Inflammatory macrophage treated with lipopolysaccharide for 1 hour (primary cell): ENCODE measurements at places on chromosomes 13 and 19.
A peak's percentile ranks its signal among the peaks of the same experiment; 100 is the strongest.

GRCh38 chr13:101751488-101751887 is 299.0 kb downstream of the ITGBL1 start:
- DNase-seq = peak; percentile 28

DNA sequence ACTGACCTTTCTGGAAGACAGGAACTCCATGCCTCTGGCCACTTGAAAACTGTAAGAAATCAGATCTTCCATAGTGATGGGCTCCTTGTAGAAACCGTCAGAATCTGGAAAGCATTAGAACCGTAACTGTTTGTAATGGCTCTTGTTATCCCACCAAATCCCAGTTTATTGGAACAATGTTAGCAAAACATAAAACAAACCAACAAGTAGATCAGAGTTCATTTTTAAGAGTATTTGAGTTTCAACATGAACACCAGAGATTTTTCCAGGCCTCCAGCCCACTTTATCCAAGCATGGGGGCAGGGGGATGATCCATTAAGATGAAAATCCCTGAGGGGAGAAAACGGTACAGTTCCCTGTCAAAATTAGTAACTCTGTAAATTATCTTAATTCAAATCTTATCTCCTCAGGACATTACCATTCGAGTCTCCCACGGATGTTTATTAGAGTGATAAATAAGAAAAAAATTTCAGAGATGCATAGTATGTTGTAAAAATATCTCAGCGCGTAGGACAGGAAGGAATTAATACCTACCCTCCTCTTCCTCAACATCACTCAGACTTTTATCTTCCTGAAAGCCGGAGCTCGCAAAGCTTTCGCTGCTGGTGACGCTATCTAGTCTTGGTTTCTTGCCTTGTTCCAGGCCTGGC is 172.5 kb downstream of the FLT1 start:
- no peak for DNase-seq

- no peak for DNase-seq
Observed at GRCh38 chr13:49226613-49227012, 6.5 kb downstream of the MLNR start.

DNA sequence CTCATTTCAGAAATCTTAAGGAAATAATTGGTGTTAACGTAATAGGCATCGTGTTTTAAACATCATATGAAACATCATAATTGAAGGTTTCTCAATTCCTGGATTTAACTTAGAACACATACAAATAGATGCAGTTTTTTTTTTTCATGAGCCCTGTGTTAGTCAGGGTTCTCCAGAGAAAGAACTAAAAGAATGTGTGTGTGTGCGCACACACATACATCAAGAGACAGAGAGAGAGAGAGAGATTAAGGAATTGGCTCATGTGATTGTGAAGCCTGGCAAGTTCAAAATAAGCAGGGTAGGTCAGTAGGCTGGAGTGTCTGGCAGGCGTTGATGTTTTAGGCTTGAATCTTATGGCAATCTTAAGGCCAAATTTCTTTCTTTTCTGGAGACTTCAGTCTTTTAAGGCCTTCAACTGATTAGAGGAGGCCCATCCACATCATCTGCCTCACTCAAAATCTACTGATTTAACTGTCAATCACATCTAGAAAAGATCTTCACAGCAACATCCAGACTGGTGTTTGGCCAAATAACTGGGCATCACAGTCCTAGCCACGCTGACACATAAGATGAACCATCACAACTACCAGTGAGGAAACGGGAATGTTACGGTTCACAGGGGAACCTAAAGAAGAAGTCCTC is 25.2 kb downstream of the SPATA13 start:
- no peak for DNase-seq

DNA sequence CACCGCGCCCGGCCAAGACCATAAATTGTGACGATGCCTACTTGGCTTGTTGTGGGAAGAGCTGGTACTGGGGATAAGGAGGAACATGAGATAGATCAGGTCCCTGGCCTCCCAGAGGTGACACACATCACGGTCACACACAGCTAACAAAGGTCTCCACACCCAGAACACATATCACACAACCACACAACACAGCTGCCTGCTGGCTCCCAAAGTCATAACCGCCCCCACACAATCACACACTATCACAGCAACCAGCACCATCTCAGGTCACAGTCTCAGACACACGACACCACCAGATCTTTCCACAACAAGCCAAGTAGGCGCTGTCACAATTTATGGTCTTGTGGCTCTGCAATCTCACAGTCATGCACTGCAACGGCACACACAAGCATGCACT is 5.7 kb downstream of the COL5A3 start:
- no peak for DNase-seq

DNA sequence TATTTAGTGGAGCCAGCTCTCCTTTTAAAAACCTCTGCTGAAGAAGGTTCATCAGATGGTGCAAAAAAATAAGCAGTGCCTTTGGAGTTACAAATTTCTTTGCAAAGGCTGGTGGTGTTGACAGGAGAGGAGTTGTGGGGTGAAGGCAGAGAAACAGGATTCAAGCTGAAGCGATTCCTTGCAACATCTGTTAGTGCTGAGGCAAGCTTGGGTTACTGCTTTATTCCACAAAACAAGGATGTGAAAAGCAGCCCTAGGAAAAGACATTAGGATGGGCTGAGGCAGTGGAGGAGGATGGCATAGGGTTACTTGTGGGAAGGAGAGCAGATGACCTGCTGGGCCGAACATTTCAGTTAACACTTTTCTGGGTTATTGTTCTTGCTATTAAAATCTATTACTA is 390.7 kb downstream of the DLEU7 start:
- DNase-seq = no peak

GRCh38 chr13:75327135-75327510 is 154.8 kb downstream of the TBC1D4 start:
- no peak for DNase-seq

GRCh38 chr13:46614582-46614981 is 61.6 kb downstream of the LRCH1 start:
- DNase-seq = peak; percentile 48

- DNase-seq = no peak
Observed at GRCh38 chr13:87855553-87855952, 184.4 kb downstream of the SLITRK5 start.

DNA sequence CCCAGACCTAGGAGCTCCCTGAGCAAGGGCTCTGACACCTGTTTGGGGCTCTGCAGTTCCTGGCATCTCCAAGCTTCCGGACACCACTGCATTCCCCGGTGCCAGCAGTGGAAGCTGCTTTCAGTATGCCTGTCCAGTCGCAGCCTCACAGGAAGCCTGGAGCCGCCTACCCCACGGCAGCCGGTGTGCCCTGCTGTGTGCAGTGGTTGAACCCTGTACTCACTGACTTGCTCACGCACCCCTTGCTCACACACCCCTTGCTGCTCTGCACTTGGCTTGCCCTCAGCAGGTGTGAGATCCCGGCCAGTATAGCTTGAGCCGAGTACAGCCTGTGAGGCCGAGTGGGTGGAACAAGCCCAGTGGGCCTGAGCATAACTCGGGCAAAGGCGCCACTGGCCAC is 70.3 kb downstream of the PIBF1 start:
- DNase-seq = no peak

DNA sequence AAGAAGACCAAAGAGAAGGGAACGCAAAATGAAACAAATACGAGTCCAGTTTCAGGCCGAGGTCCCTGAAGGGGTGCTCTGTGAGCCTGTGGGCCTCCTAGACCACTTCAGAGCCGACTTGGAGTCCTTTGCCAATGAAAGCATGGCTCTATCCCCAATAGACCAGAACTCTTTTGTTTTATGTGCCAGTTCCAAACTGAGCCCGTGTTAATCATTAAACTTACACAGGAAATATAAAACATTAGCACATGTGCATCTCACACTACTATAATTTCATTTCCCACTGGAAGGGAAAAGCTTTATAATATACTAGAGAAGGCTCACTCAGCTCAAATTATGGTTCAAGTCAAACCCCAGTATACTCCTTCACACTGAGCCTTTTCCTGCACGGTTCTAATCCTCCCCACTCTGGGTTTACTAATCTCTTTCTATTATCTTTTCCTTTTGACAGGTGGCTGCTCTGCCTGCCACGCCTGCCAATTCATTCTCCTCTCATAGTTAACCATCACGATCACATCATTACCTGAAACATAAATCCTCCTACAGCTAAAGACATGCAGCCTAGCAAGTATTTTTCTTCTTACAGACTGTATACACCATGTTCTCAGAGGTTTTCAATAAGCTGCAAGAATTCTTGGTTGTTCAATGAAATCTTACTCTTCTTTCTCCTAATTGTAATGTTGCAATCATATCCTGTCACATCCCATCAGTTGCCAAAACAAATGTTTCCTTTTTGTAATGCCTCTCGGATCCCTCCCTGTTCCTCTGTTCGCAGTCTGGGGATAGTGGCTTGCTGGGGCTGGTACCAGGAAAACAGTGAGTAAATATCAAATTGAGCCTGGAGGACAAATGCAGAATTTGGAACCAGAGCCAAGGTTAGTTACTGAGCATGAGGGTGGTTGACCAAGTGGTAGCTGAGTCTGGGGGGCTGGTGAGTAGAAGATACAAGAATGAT is 18.8 kb upstream of the WASF3 start:
- DNase-seq = no peak

- DNase-seq = no peak
Observed at GRCh38 chr13:77872995-77873394, 45.6 kb downstream of the EDNRB start.

DNA sequence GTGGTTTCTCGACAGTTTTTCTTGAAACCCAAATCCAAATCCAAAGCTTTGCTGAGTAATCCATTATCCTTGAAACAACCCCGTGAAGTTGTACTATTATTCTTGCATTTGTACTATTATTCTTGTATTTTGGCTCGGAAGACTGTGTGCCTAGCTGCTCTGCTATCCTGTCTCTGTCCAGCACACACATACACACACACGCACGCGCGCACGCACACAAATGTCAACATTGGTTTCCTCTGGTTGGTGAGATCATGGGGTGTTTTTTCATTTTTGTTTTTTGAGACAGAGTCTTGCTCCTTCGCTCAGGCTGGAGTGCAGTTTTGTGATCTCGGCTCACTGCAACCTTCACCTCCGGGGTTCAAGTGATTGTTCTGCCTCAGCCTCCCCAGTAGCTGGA is 14.9 kb upstream of the KLK4 start:
- no peak for DNase-seq

- DNase-seq = no peak
Observed at GRCh38 chr19:39248806-39249205, at the start of gene IFNL4. IFNL4 (minus strand) TSS chr19:39248856.

- DNase-seq = no peak
Observed at GRCh38 chr13:49256841-49257240, 9.1 kb downstream of the CDADC1 start.

DNA sequence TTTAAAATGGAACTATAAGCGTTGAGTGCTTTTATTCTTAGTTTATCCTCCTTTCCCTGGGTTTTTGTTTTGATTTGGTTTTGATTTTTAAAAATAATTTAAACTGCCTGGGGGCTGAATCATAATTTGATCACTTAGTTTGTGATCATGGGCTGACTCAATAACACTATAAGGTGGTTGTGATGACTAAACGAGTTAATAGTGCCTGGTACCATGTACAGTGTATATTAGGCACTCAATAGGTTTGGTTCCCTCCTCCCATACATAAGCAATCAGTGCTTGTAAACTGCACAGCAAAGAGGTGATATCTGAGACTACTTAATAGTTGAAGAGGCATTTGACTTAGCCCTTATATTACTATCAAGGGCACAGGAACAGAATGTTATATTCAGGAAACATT is 200.9 kb upstream of the RFC3 start:
- no peak for DNase-seq

GRCh38 chr13:24630121-24630520 is 50.1 kb upstream of the ATP12A start:
- no peak for DNase-seq

DNA sequence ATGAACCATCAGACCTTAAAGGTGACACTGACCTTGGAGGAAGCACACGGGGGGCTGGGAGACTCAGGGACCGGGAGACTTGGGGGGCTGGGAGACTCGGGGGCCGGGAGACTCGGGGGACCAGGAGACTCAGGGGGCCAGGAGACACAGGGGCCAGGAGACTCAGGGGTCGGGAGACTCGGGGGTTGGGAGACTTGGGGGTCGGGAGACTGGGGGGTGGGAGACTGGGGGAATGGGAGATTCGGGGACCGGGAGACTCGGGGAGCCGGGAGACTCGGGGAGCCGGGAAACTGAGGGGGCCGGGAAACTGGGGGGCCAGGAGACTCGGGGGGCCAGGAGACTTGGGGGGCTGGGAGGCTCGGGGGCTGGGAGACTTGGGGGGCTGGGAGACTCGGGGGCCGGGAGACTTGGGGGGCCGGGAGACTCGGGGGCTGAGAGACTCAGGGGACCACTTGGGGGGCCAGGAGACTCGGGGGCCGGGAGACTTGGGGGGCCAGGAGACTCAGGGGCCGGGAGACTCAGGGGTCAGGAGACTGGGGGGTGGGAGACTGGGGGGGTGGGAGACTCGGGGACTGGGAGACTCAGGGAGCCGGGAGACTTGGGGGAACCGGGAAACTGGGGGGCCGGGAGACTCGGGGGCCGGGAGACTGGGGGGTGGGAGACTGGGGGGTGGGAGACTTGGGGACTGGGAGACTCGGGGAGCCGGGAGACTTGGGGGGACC is 62.9 kb downstream of the RASA3 start:
- DNase-seq = no peak

GRCh38 chr13:51262501-51263211 is 40.5 kb downstream of the FAM124A start:
- DNase-seq = no peak

- DNase-seq = no peak
Observed at GRCh38 chr13:62251734-62252133, 836.1 kb upstream of the PCDH20 start.

- no peak for DNase-seq
Observed at GRCh38 chr13:34372581-34372980, 554.6 kb downstream of the RFC3 start.

GRCh38 chr13:21048901-21049698 is 12.3 kb downstream of the LATS2 start:
- DNase-seq = no peak

DNA sequence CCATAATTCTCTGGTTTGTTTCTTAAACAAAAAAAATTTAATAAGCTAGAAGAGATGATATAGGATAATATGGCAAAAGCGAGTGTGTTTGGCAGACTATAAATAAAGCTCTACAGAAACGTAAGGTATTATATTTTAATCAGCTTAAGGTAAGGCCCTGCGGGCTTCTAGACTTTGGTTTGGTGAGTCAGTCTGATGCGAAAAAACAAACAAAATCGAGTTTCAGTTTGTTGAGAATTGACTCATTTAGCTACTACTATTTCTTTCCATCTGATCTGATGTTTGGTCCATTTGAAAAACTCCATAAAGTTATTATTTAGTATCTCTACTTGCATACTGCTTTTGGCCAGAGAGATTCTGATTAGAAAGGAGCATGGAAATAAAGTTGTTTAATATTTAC is 138.0 kb downstream of the MIPEP start:
- DNase-seq = no peak

GRCh38 chr13:106852436-106852835 is 284.5 kb upstream of the ARGLU1 start:
- DNase-seq = no peak
